ENCODE measurements at places on chromosomes 7 and 10. TPM values are rescaled to one million over a fixed set of nuclear protein-coding genes. Genes with fewer than 3 reads are reported as not detected.

The HIP1 gene
- total RNA-seq: 40.8 TPM

The RTKN2 gene
- 2.1 TPM for total RNA-seq

DNA sequence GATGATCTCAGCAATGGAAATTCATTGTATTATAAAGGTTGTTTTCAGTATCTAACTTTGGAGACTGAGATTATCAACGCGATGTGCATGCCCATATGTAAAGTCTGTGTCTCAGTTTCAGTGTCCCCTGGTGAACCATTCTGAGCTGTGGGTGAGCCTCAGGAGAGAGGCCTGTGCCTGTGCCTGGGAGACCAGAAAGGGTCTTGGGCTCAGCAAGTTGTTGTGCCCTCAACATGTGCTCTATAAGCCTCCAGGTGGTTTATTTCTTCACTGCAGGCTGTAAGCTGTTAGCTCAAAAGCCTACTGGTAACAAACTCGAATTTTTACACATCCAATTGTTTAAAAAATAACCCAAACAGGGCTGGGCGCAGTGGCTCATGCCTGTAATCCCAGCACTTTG, 151.9 kb downstream of the PKD1L1 start:
- no peak overlapping the region for H3K4me3 ChIP-seq
- H3K27me3 ChIP-seq: no peaks in the 10 kb centered on the region

DNA sequence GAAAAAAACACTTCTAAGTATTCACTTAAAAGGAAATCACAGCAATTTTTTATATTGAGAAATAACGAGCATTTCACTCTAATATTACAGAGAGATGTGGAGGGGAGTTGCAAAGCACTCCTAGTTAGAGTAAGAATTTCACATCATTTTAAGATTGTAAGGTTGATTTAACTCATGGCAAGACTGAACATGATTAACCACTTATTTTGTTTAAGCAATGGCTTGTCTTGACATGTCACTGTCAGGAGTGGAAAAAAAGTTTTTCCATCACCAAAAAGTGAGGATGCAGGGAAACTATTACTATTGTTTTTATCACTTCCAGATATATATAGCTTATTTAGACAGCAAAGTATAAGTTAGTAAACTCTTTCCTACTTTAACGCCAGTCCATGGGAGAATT, 27.1 kb downstream of the CD36 start:
- H3K27ac ChIP-seq: no peak overlapping the region
- no peaks in the 10 kb centered on the region for H3K36me3 ChIP-seq
- no peaks in the 10 kb centered on the region for H3K4me1 ChIP-seq
- DNase-seq: no peak
- no peak overlapping the region for H3K4me3 ChIP-seq
- H3K27me3 ChIP-seq: no peaks in the 10 kb centered on the region

The NPFFR1 gene
- under 0.01 TPM for total RNA-seq

DNA sequence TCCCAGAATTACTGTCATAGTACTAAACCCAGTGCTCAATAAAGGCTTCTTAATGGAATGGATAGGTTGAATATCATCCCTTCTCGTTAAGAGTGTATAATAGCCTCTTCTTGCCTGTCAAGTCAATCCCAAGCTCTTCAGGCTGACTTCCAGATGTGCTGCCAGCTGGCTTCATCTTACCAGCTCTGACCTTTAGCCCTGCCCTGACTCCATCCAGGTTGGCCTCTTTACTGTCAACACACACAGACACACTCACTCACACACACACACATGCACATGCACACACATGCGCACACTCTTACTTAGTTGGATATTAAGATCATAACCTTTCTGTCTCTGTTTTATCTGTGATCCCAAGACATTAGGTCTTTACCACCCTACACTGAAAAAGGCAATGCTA, 49.1 kb downstream of the ASB4 start:
- no peaks in the 10 kb centered on the region for H3K36me3 ChIP-seq
- no peaks in the 10 kb centered on the region for H3K27me3 ChIP-seq
- no peak for DNase-seq
- no peak overlapping the region for H3K27ac ChIP-seq
- no peak overlapping the region for H3K4me3 ChIP-seq
- no peaks in the 10 kb centered on the region for H3K4me1 ChIP-seq

The NACAD gene
- total RNA-seq: 10.3 TPM

GRCh38 chr7:72265071-72265904, 146.8 kb downstream of the CALN1 start:
- H3K4me1 ChIP-seq: no peaks in the 10 kb centered on the region
- H3K36me3 ChIP-seq: no peaks in the 10 kb centered on the region
- no peaks in the 10 kb centered on the region for H3K27me3 ChIP-seq
- no peak overlapping the region for H3K27ac ChIP-seq
- DNase-seq: no peak
- H3K4me3 ChIP-seq: no peak overlapping the region

DNA sequence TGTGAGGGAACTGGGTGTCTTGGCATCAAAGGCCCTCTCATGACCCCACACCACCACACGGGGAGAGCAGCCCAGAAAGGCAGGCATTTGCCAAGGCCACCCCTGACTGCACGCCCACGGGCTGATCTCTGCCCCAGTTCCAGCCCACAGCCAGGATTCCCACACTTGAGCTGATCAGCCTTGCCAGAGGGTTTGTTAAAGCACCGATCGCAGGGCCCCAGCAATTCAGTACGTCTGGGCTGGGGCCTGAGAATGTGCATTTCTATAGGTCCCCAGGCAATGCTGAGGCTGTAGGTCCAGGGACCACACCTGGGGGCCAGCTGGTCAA, 103.9 kb downstream of the TNS3 start:
- DNase-seq: no peak
- no peaks in the 10 kb centered on the region for H3K36me3 ChIP-seq
- H3K4me3 ChIP-seq: no peak overlapping the region
- H3K27ac ChIP-seq: no peak overlapping the region
- no peaks in the 10 kb centered on the region for H3K27me3 ChIP-seq
- H3K4me1 ChIP-seq: peaks cover 3% of the 10 kb centered on the region

DNA sequence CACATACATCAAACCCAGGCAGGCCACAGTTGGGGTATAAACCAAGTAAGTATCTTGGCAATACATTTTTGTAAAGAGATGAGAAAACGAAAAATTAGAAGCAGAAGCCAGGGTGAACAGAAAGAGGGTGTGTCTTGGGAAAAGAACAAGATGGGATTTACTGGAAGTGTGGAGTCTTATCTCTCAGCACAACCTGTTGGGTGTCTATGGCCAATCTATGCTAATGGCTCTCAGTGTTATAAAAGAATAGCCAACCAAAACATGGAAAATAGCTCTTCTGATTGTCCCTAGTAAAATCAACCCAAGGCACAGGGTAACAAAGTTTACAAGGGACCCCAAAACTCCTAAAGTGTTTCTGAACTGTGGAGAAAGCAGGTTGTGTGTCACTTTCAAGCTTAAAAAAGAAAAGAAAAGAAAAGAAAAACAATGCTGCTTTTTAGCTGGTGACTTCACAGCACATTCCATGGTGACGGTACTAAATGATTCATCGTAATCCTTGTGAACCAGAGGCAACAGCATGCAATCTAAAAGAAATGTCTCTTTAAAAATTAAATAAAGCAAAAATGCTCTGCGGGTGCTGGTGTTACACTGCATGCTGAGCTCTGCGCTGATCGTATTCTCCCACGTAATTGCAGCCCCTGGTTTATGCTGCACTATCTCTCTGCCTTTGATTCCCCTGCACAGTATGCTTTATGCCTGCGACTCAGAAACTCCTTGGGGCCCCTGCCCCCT, 100.8 kb downstream of the C10orf90 start:
- no peak overlapping the region for H3K4me3 ChIP-seq
- no peak for DNase-seq
- no peaks in the 10 kb centered on the region for H3K27me3 ChIP-seq
- H3K36me3 ChIP-seq: no peaks in the 10 kb centered on the region
- H3K4me1 ChIP-seq: peaks cover 4% of the 10 kb centered on the region

- H3K27ac ChIP-seq: no peak overlapping the region
- no peak overlapping the region for H3K4me3 ChIP-seq
- no peak for DNase-seq
- H3K27me3 ChIP-seq: no peaks in the 10 kb centered on the region
- no peaks in the 10 kb centered on the region for H3K36me3 ChIP-seq
Observed at GRCh38 chr10:44071479-44071878, 313.4 kb downstream of the CXCL12 start.

GRCh38 chr10:20708305-20708704, 188.8 kb downstream of the NEBL start:
- no peak overlapping the region for H3K4me3 ChIP-seq
- H3K27me3 ChIP-seq: no peaks in the 10 kb centered on the region
- no peaks in the 10 kb centered on the region for H3K36me3 ChIP-seq
- DNase-seq: no peak
- no peak overlapping the region for H3K27ac ChIP-seq
- no peaks in the 10 kb centered on the region for H3K4me1 ChIP-seq

DNA sequence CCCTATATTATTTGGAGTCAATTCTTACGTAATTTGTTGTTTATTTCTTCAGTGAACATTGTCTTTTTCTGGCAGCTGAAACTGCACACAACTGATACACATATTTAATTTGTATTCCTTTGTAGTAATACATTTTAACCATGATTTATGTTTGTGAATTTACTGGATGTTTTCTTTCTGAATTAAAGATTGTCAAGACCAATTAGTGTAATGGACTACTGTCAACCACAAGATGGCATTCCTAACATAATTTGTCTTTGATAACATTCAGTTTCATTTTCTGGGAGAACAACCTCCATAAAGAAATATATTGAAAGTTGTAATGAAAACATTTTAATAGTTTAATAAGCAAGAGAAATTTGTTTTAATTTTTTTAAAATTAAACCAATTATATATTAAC, 10.1 kb downstream of the THNSL1 start:
- no peak for DNase-seq
- no peak overlapping the region for H3K27ac ChIP-seq
- H3K4me1 ChIP-seq: no peaks in the 10 kb centered on the region

DNA sequence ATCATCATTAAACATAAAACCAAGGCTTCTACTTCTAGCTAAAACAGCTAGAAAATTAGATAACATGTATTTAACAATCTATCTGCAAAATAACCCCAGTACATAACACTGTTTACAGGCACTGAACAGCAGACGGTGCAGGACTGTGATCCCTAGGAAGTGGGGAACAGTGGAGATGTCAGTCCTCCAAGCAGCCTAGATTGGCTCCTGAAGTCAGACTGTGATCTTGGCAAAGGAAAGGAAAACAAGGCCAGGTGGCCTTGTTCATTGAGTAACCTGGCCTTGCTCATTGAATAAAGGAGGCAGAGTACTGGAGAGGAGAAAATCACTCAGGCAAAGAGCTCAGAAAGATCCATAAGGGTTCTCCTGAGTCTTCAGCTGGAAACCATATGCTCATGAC, 77.7 kb upstream of the DIP2C start:
- no peaks in the 10 kb centered on the region for H3K36me3 ChIP-seq
- H3K27ac ChIP-seq: no peak overlapping the region
- no peak overlapping the region for H3K4me3 ChIP-seq
- no peaks in the 10 kb centered on the region for H3K4me1 ChIP-seq
- no peaks in the 10 kb centered on the region for H3K27me3 ChIP-seq

The DNAJC1 gene
- 62.8 TPM for total RNA-seq

DNA sequence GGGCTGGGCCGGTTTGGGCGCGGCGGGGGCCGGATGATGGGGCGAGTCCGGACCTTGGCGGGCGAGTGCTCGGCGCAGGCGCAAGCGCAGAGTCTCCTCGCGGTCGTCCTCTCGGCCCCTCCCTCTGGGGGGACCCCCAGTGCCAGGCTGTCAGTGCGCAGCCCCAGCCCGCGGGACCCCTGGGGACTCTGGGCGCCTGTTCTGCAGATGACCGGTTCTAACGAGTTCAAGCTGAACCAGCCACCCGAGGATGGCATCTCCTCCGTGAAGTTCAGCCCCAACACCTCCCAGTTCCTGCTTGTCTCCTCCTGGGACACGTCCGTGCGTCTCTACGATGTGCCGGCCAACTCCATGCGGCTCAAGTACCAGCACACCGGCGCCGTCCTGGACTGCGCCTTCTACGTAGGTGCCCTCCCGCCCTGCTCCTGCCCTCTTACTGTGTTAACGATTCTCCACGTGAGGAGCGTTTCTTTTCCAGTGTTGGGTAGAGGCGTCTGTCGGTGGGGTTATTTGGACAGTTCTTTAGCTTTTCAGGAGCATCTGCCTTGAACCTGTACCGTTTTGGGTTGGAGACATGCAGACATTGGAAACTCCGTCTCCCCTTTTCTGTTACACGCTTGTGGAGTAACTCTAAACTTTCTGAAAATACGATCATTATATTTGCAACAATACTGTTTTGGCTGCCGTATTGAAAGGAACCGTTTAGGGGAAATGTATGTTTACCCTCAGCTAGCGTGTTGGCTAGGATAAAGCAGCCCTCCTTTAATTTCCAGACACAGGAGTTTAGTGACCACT, 706 bp downstream of the BUB3 start:
- H3K36me3 ChIP-seq: no peaks in the 10 kb centered on the region
- peaks cover 2% of the 10 kb centered on the region for H3K4me1 ChIP-seq
- DNase-seq: peak; percentile 29
- peak overlapping the region; percentile 98 for H3K4me3 ChIP-seq

DNA sequence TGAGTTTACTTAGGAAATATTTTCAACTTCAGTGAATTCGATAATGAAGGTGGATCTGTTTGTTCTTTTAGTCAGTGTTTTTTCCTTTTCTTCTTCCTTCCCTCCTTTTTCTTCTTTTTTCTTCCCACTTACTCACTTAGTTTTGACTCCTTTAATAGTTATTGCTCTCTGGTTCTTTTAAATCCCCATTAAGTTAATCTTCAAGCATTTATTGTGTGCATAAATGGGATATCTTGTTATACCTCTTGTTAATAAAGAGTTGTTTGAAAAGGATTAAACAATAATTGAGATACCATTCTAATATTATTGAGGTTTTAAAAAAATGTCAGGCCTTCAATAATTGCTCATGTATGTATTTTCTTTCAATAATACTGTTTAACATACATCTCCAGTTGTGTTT, 19.5 kb downstream of the STAM start:
- H3K4me1 ChIP-seq: no peaks in the 10 kb centered on the region
- no peak overlapping the region for H3K27ac ChIP-seq
- no peak overlapping the region for H3K4me3 ChIP-seq
- no peaks in the 10 kb centered on the region for H3K27me3 ChIP-seq
- H3K36me3 ChIP-seq: no peaks in the 10 kb centered on the region
- DNase-seq: no peak

The CDK6 gene
- total RNA-seq: 39.9 TPM

DNA sequence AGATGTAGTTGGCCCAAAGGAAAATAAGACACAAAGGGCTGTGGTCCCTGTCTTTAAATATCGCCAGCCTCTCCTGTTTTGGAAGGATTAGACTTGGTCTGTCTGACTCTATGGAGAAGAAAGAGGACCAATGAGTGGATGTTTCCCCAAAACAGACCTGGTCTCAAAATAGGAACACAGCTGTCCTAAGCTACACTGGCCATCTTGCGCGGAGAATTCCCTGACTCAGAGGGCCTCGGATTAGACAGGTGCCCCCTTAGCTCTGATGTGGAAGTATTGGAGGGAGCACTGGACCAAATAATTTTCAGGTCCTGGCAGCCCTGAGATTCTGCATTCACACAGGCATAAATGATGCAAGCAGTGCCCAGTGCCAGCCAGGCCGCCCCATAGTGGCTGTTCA, 56.1 kb downstream of the CHST15 start:
- H3K4me1 ChIP-seq: no peaks in the 10 kb centered on the region
- no peaks in the 10 kb centered on the region for H3K36me3 ChIP-seq
- H3K27ac ChIP-seq: no peak overlapping the region
- no peaks in the 10 kb centered on the region for H3K27me3 ChIP-seq
- H3K4me3 ChIP-seq: no peak overlapping the region
- no peak for DNase-seq
